Kidney tubule cell (primary cell): ENCODE measurements at places on chromosomes 6 and 20.

- DNase-seq, result no peak
These were observed 49.1 kb upstream of the TPD52L1 start for GRCh38 chr6:125104425-125104824.

GRCh38 chr6:37168811-37169495 is 999 bp upstream of the PIM1 start:
- DNase-seq, result peak; percentile 66

DNA sequence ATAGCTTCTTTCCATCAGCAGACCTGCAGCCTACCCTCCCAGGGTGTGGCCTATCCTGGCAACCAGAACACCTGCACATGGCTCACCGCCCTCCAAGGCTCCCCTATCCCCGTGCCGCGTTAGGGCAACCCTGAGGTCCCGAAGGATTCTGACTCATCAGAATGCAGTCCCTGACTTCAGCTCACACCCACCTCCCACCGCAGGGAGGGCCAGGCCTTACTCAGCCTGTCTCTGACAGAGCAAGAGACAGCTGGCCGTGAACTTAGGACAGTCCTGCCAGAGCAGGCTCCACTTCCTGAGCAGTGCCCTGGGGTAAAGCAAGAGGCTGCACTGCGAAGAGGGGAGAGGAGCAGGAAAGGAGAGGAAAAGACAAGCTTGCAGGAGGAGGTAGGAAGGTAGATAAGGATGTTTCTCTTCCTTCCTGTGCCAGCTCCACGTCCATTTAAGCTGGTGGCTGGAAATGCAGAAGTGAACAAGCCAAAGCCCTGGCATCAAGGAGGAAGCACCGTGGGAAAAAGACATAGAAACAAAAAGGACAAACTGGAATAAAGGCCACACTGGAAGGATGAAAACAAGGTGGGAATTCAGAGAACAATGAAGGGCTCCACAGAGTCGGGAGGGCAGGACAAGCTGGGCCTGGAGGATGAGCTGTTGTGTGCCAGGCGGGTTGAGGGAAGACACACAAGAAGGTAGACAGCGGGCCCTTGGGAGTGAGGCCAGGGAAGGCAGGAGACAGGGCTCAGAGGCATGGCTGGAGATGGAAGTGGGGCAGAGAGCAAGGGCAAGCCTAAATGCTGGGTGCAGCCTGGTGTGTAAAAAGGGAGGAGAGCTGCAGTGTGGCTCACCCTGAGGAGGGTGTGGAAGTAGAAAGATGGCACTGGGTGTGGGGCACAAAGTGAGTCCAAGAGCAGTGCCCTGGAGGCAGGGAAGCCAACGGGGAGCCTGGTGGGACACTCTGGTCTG is 102.7 kb downstream of the SLC23A2 start:
- peak; percentile 91 for DNase-seq

DNA sequence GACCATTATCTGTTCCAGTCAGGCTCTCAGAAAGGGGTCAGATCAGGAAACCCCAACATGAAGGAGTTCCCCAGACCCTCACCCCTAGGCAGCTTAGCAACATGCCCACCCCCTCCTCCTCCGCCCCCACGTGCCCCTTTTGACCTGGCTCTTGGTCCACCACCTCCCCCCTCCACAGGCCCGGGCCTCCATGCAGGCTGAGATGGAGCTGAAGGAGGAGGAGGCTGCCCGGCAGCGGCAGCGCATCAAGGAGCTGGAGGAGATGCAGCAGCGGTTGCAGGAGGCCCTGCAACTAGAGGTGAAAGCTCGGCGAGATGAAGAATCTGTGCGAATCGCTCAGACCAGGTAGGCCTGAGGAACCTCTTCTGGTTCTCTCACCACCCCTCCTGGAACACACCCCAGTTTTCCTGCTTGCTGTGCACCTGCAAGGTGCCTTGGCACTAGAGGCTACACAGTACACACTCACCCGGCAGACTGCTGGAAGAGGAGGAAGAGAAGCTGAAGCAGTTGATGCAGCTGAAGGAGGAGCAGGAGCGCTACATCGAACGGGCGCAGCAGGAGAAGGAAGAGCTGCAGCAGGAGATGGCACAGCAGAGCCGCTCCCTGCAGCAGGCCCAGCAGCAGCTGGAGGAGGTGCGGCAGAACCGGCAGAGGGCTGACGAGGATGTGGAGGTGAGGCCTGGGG is 21.9 kb downstream of the DEF6 start:
- DNase-seq, result no peak

- no peak for DNase-seq
These were observed 134.9 kb upstream of the TOP1 start for GRCh38 chr20:40893610-40894236.

GRCh38 chr6:37800703-37801604 is 18.6 kb upstream of the ZFAND3 start:
- DNase-seq, result no peak

- DNase-seq, result no peak
These were observed 1193.4 kb upstream of the MAP3K7 start for GRCh38 chr6:91780270-91780669.

DNA sequence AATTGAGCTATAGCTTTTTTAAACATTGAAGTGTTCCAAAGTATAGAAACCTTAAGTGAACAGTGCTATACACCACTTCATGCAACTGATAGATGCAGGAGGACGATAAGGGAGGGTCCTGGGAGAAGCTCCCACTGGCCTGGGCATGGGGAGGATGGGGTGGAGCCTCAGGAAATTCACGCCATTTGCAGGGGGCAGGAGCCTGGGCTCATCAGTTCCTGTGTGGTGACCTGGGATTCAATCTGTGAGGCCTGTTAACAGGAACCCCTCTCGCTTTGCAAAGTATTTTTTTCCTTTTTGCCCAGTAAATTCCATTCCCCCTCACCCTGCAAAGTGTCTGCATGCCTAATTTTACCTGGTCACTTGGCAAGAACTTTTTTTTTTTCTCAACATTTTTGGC is 11.0 kb upstream of the ASCC3 start:
- DNase-seq, result no peak

DNA sequence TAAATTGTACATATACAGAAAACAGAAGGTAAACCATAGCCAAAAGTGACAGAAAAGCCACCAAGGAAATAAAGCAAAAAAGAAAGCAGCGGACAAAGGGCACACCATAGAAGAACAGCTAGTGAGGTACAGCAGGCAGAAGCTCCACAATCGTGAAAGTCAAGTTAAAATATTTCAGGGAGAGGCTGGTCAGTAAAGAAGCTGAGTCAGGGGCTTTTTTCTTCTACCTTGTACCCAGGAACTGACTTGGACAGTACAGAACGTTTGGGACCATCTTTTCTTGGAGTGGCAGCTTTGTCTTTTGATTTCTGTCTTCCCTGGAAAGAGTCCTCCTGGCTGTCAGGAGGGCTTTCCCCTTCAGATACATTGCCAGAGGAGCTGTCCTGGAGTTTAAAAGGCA is 8.1 kb downstream of the C6orf120 start:
- DNase-seq, result no peak

DNA sequence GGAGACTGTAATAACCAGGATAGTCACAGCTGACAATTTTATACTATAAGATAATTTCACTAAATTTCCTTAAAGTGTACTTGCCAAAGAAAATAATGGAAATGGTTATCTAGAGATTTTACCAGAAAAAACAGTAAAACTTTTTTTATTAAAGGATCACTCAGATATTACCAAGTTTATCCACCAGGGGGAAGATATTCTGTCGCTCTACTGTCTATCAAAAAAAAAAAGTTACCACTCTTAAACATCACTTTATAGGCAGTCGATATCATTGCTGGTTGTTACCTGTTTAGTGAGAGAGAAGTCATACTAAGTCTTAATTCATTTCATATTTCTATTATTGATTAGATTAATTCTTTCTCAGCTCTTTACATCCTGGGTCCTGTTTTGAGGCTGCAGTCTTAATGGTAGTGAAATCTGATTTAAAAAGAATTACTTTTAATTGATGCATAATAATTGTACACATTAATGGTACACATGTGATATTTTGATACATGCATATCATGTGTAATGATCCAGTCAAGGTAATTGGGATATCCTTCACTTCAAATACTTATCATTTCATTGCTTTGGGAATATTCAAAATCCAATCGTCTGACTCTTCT is 18.9 kb downstream of the L3MBTL3 start:
- DNase-seq, result no peak

DNA sequence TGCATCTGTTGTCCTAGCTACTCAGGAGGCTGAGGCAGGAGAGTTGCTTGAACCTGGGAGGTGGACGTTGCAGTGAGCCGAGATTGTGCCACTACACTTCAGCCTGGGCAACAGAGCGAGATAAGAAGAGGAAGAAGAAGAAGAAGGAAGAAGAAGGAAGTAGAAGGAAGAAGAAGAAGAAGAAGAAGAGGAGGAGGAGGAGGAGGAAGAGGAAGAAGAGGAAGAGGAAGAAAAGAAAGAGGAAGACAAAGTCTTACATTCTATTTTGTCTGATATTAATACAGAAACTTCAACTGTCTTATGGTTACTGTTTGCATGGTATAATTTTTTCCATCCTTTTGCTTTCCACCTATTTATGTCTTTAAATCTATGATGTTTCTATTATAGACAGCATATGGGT is 7.2 kb upstream of the NELFCD start:
- no peak for DNase-seq

GRCh38 chr6:149182262-149182661 is 135.2 kb upstream of the TAB2 start:
- DNase-seq, result no peak

DNA sequence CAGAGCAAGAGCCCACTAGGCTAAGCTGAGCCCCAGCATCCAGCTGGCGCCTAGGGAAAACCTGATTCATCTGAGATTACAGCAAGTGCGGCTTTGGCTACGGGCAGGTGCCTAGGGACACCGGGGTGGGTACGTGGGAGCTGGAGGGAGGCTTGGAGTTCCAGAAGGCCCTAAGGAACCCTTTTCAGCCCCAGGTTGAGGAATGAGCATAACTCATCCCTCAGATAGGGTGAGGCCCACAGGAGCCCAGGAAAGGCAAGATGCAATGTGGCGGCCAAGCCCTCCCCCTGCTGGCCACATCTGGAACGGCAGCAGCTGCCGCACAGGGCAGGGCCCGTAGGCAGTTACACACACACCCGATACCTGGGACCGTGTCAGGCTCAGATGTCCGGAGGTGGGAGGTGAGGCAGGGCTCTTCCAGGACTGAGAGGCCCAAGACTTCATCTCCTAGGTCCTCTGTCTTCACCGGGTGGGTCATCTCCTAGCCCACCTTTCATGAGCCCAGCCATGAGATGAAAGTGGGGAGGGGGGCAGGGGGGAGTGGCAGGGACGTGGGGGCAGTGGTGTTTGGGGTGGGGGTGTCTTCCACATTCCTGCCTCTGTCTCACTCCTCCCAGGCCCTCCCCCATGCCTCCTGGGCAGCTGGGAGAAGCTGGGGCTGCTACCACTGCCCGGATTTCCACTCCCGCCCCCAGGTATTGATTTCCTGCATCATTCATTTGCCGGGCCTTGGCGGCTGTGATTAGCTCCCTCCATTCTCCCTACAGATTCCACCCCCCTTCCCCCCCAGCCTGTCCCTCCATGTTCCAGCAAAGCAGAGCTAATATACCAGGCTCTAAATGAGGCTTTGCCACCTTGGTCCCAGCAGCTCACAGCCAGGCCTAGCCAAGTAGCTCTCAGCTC is 5.5 kb downstream of the MDGA1 start:
- DNase-seq, result peak; percentile 76

DNA sequence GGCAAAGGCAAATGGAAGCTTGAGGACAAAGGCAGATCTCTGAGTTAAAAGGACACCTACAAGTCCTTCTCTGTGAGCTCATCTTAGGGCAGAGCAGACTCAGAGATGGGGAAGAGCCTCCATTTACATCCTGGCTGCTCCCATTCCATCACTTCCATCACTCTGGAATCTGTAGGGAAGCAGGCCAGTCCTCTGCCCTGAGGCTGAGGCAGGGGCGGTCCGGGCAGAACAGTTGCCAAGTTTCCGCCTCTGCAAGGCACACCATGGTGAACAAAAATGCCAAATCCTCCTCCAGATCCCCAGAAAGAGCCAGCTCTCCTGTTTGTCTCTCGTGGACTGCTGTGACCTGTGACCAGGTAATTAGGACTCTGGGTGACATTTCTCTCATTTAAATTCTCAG is 209.6 kb upstream of the SSTR4 start:
- no peak for DNase-seq

DNA sequence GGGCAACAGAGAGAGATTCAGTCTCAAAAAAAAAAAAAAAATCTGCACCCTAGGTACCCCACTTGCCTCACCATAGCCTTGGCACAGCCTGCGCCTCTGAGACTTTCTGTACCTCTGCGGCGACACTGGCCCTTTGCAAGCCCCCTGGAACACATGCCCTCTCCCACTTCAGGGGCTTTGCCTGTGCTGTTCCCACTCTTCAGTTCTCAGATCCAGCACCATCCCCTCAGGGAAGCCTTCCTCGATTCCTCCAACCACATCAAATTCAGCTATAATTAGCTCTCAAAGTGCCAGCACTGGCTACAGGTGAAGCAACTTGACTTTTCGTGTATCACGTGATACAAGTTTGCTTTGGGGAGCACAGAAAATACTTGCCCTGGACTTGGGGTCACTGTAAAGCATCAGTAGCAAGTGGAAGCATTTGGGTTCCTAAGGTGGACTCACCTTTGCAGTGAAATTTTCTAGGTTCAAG is 2.1 kb upstream of the UBE2V1 start:
- no peak for DNase-seq

GRCh38 chr20:58149437-58150091 is 78.9 kb downstream of the ANKRD60 start:
- peak; percentile 74 for DNase-seq

GRCh38 chr20:12014736-12015135 is 97.0 kb downstream of the BTBD3 start:
- no peak for DNase-seq

DNA sequence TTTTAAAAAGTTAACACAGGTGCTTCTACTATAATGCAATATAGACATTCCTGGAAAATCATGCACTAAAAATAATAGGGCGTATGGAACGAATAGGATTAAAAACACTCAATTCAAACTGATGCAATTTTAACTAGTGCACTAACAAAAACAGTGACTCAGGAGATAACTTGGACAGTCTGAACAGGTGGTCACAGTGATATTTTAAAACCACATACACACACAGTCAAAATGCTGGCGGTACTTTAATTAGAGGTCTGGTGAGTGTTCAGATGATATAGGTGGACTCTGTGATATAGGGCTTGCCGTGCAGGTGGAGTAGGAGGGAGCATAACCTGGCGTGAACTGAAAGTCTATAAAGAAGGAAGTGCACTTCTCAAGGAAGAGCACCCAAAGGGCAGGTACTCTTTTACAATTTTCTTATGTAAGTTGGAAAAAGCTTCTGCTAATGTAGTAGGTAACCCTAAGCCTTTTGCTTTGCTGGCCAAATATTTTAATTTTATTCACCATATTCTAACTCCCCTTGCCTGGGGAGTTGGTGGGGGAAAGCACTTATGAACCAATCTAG is 41.9 kb upstream of the PLN start:
- DNase-seq, result no peak
